ENCODE measurements at places on chromosomes 5 and 9. TPM values are rescaled to one million over a fixed set of nuclear protein-coding genes. Genes with fewer than 3 reads are reported as not detected.

DNA sequence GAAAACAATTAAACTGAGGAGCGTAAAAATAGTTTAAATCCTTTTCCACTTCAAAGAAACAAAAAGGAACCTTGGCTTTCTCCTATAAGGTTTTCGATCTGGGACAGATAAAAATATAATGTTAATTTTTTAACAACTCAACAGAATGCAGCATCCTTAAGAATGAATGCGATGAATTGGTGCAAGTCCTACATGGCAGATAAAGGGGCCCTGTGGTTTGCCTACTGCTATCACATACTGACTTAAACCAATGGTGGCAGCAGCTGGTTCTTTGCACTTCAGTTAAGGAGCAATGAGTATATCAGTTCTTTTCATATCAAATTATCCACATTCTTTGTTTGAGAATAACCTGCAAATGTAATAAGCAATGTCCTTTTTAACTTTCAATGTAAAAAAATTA lies 12.4 kb upstream of the TYRP1 start:
- no peak overlapping the region for H3K4me3 ChIP-seq
- H3K27me3 ChIP-seq: no peaks in the 10 kb centered on the region
- H3K36me3 ChIP-seq: no peaks in the 10 kb centered on the region
- no peaks in the 10 kb centered on the region for H3K4me1 ChIP-seq

- DNase-seq: no peak
- H3K27ac ChIP-seq: no peak overlapping the region
- H3K36me3 ChIP-seq: no peaks in the 10 kb centered on the region
- H3K4me3 ChIP-seq: no peak overlapping the region
These were observed 52.1 kb upstream of the EXOC3 start for GRCh38 chr5:390623-391491.

UGT3A2 gene
- not detected for total RNA-seq

CATSPER3 gene
- total RNA-seq: not detected

DNA sequence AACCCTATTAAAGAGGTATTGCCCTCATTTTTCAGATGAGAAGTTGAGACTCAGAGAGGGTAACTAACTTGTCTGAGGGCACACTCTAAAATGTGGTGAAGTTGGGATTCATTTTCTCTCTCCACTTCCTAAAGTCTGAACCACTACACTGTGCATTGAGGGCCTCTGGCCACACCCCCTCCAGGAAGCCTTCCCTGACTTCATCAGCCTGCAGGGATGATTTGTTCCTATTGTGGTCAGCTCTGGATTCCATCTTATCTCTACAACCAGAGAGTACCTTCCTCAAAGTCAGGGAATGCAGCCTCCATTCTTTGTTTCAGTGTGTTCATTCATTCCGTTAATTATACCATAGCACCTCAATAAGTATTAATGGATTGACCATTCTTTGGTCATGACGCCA lies 356.0 kb upstream of the PANK3 start:
- no peaks in the 10 kb centered on the region for H3K36me3 ChIP-seq
- H3K4me3 ChIP-seq: no peak overlapping the region
- no peaks in the 10 kb centered on the region for H3K27me3 ChIP-seq

DNA sequence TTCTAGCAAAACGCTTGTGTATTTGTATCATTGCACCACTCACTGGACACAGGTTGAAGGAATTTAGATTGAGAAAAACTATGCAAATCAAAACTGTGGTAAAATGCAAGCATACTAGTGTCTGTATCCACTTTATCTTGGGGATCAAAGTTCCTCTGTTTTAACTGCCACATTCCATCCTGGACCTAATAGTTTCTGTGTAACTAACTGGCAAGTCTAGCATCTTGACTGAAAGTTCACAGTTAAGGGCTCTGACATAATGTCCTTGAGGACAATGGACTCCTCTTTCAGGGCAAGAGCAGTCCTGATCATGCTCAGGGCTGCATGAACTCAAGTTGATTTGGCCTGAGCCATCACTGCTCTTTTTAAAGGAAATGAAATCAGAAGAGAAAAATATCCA lies 30.7 kb downstream of the NFIB start:
- no peaks in the 10 kb centered on the region for H3K27me3 ChIP-seq
- no peak overlapping the region for H3K4me3 ChIP-seq
- H3K36me3 ChIP-seq: no peaks in the 10 kb centered on the region
- DNase-seq: no peak
- peaks cover 7% of the 10 kb centered on the region for H3K4me1 ChIP-seq

DNA sequence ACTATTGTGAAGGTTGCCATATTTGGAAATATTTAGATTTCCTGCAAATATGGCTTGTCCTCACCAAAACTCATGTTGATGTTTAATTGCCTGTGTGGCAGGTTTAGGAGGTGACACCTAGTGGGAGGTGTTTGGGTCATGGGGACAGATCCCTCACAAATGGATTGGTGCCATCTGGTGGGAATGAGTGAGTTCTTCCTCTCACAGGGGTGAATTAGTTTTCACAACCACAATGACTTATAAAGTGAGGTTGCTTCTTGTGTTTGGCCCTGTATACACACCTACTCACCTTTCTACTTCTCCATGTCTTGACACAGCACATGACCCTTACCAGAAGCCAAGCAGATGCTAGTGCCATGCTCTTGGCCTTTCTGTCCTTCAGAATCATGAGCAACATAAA lies 41.1 kb downstream of the ISOC1 start:
- no peaks in the 10 kb centered on the region for H3K4me1 ChIP-seq
- no peak overlapping the region for H3K27ac ChIP-seq
- DNase-seq: no peak

DNA sequence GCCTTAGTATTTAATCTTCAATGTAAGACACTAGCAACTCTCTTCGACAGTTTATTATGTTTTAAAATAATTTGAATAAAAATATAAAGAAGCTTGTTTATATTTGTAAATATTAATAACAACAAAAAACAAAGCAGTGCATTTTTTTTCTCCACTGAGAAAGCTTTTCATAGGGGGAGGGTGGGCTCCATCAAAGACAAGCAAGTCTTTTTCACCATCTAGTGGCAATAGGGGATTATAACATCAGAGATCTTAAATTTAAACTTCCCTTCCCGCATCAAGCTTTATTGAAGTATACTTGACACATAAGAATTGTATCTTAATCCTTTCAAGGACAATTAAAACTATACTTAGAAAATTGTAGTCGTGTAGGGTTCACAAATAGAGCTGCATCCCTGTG lies 9.3 kb upstream of the OR13F1 start:
- no peaks in the 10 kb centered on the region for H3K4me1 ChIP-seq
- no peak overlapping the region for H3K27ac ChIP-seq
- no peaks in the 10 kb centered on the region for H3K36me3 ChIP-seq
- H3K27me3 ChIP-seq: no peaks in the 10 kb centered on the region
- H3K4me3 ChIP-seq: no peak overlapping the region

FUT7 gene
- not detected for total RNA-seq

DNA sequence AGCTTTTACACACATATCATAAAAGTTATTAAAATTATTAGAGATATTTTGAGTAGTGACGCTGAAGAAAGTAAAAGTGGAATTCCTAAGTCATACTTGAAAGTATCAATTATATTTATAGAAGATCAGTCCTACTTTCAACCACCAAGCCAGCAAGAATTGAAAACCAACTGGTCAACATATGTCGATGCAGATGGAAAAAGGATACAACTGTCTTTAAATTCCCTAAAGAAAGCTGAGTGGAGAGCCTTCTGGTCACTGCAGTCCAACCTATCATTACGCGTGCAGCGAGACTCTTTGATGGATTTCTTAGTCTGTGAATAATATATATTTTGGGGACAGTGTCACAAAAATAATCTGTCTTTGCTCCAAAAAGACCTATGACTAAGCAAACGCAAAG lies 15.3 kb downstream of the MEF2C start:
- H3K36me3 ChIP-seq: no peaks in the 10 kb centered on the region
- H3K4me3 ChIP-seq: no peak overlapping the region
- no peak for DNase-seq
- H3K27ac ChIP-seq: no peak overlapping the region

- H3K27ac ChIP-seq: no peak overlapping the region
- H3K4me3 ChIP-seq: no peak overlapping the region
- H3K27me3 ChIP-seq: no peaks in the 10 kb centered on the region
- DNase-seq: no peak
These were observed 192.4 kb downstream of the GAS1 start for GRCh38 chr9:86754581-86755560.

SOHLH1 gene
- total RNA-seq: not detected

DNA sequence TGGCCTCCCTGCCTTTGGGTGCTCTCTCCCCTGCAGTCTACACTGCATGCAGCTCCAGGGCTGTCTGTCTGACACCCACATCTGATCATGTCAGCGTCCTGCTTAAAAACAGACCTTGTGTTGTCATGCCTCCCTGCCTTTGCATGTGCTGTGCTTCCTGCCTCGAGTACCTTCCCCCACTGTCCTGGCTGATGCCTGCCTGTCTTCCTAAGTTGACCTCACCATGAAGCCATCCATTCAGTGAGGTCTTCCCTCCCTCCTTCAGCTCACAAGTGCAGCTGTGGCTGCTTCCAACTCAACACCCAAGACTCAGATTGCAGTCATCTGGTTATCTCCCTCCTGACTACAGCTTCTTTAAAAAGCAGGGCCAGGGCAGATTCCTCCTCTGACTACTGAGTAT lies 5.5 kb downstream of the ANGPTL2 start:
- no peak overlapping the region for H3K27ac ChIP-seq
- H3K4me3 ChIP-seq: no peak overlapping the region
- no peaks in the 10 kb centered on the region for H3K27me3 ChIP-seq
- no peak for DNase-seq

DNA sequence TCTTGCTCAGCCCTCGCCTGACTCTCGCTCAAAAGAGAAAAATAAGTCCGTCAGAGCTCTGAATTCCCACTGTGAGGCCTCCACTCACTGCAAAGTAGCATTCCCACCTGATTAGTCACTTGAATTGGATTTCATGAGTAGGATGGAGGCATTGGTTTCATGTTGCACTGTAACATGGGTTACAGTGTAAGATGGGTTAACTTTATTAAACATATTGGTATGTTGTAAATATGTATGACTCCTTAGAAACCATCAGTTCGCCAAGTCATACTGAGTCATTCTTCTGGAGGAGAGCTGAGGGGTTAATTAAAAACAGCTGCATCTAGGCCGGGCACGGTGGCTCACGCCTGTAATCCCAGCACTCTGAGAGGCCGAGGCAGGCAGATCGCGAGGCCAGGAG lies 93.8 kb upstream of the BNC2 start:
- H3K4me3 ChIP-seq: no peak overlapping the region
- H3K4me1 ChIP-seq: no peaks in the 10 kb centered on the region
- DNase-seq: no peak
- no peaks in the 10 kb centered on the region for H3K27me3 ChIP-seq
- no peak overlapping the region for H3K27ac ChIP-seq
- H3K36me3 ChIP-seq: no peaks in the 10 kb centered on the region

DNA sequence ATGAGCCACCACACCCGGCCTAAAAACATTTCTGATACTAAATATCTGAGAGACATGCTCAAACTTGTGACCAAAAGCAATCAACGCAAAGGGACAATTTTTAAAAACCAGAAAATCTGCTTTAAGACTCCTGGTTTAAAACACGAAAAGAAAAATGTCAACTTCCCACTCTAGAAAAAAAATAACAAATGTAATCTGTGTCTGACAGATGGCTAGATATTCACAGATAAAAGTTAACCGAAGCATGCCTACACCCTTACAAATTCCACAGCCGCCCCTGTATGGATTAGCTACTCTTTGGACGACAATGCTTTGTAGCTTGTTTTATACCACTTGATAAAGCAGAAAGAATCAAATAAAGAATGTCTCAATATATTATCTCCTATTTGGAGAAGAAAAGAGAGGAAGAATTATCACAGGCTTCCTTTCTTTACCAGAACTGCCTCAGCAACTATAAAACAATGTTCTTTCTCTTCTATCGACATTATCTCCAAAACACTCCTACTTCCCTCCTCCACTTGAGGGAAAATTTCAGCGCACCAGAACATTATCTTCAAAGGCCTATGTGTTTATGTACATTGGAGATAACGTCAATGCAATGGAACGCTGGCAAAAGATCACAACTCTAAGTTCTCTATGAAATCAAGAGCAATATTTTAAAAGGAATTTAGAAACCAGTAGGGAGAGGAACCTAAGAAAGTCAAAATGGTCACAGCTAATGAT lies 26.2 kb downstream of the CEMIP2 start:
- DNase-seq: no peak
- no peaks in the 10 kb centered on the region for H3K27me3 ChIP-seq
- peaks cover 10% of the 10 kb centered on the region for H3K36me3 ChIP-seq
- no peak overlapping the region for H3K4me3 ChIP-seq

GRCh38 chr5:50663636-50664035 lies 2.8 kb upstream of the PARP8 start:
- H3K27ac ChIP-seq: no peak overlapping the region
- peaks cover 44% of the 10 kb centered on the region for H3K27me3 ChIP-seq
- H3K4me3 ChIP-seq: no peak overlapping the region
- peaks cover 12% of the 10 kb centered on the region for H3K4me1 ChIP-seq

KCNN2 gene
- total RNA-seq: 5.8 TPM

GRCh38 chr5:113164021-113164420 lies 187.4 kb downstream of the DCP2 start:
- no peaks in the 10 kb centered on the region for H3K27me3 ChIP-seq
- no peak overlapping the region for H3K4me3 ChIP-seq
- H3K4me1 ChIP-seq: no peaks in the 10 kb centered on the region
- no peak for DNase-seq
- H3K36me3 ChIP-seq: no peaks in the 10 kb centered on the region

GRCh38 chr5:139848508-139849100 lies 53.0 kb downstream of the PSD2 start:
- H3K27ac ChIP-seq: peak overlapping the region; percentile 52
- H3K4me1 ChIP-seq: peaks cover 7% of the 10 kb centered on the region
- peak overlapping the region; percentile 57 for H3K4me3 ChIP-seq
- H3K27me3 ChIP-seq: peaks cover 41% of the 10 kb centered on the region
- no peaks in the 10 kb centered on the region for H3K36me3 ChIP-seq
- no peak for DNase-seq
